Caco-2 (cell line): ENCODE measurements at places on chromosomes 12 and 14. TPM values are rescaled to one million over a fixed set of nuclear protein-coding genes. Genes with fewer than 3 reads are reported as not detected.

LDHB gene
- 1,752 and 1,948 TPM in 2 replicates for total RNA-seq

DNA sequence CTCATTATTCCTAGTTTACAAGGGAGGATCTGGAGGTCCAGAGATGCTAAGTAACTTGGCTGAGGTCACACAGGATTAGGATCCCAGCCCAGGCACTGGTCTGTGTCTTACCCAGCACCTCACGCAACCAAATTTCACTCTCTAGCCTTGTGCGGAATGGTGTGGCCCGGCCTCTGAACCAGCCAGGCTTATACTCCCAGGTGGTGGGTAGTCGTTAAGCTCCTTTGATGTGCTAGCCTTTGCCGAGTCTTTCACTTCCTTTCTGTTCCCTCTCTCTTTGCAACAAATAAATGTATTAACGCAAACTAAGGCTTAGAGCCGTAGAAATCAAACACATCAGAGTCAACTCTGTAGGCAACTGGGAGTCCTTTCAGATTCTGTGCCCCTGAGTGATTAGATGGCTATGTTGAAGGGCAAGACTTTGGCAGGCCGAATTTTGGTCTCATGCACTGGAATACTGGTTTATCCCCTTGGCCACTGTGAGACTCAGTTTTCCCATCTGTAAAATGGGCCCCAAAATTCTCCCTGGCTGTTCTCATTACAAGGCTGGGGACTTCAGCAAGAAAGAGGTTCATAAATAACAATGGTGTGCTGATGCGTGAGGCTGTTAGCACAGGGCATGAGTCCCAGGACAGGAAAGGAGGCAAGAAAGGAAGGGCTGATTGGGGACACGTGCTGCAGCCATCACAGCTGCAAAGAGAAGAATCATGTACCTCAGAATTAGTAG lies 126.3 kb downstream of the AACS start:
- no peaks in the 10 kb centered on the region for H3K4me1 ChIP-seq
- H3K4me3 ChIP-seq, result no peak overlapping the region
- DNase-seq, result no peak
- H3K36me3 ChIP-seq, result no peaks in the 10 kb centered on the region

FAM186B gene
- 1.4 and 2.2 TPM in 2 replicates for total RNA-seq

GRCh38 chr12:39467432-39467870 lies 24.5 kb upstream of the KIF21A start:
- H3K27ac ChIP-seq, result no peak overlapping the region
- H3K4me1 ChIP-seq, result no peaks in the 10 kb centered on the region
- no peaks in the 10 kb centered on the region for H3K36me3 ChIP-seq

VASH1 gene
- 0.16 and 0.18 TPM in 2 replicates for total RNA-seq

CD27 gene
- not detected in 2 replicates for total RNA-seq

POLE2 gene
- 29.7 and 31.4 TPM in 2 replicates for total RNA-seq

GRCh38 chr12:108784270-108784669 lies 53.0 kb upstream of the CORO1C start:
- H3K4me3 ChIP-seq, result no peak overlapping the region
- no peaks in the 10 kb centered on the region for H3K27me3 ChIP-seq
- no peak overlapping the region for H3K27ac ChIP-seq
- no peaks in the 10 kb centered on the region for H3K36me3 ChIP-seq

GRCh38 chr12:8970432-8970831 lies 18.9 kb upstream of the KLRG1 start:
- H3K27ac ChIP-seq, result peak overlapping the region; percentile 2
- DNase-seq, result peak; percentile 16
- peaks cover 14% of the 10 kb centered on the region for H3K4me1 ChIP-seq
- H3K27me3 ChIP-seq, result no peaks in the 10 kb centered on the region
- H3K4me3 ChIP-seq, result no peak overlapping the region
- no peaks in the 10 kb centered on the region for H3K36me3 ChIP-seq

DNA sequence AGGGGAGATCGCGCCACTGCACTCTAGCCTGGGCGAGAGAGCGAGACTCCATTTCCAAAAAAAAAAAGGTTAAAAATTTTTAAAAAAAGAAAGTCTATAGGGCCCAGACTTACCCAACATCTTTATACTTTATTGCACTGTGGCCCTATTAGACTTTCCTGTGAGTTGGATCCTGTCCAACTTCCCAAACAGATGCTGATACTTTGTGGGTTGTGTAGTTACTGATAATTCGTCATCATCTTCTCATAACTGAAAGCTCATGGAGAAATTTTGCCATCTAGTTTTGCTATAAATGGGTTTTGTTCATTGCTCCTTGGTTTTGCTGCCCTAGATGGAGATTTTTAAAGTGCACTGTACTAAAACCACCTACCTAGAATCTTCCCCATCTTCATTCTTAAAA lies 31.1 kb downstream of the APOBEC1 start:
- no peak overlapping the region for H3K27ac ChIP-seq
- H3K4me1 ChIP-seq, result peaks cover 12% of the 10 kb centered on the region

GALC gene
- 16.3 and 19.9 TPM in 2 replicates for total RNA-seq

- no peak for DNase-seq
- H3K36me3 ChIP-seq, result no peaks in the 10 kb centered on the region
- no peak overlapping the region for H3K27ac ChIP-seq
These were observed 67.2 kb upstream of the PLEKHG3 start for GRCh38 chr14:64636980-64637429.

GRCh38 chr14:36275741-36276140 lies 44.7 kb downstream of the MBIP start:
- H3K27me3 ChIP-seq, result no peaks in the 10 kb centered on the region
- H3K27ac ChIP-seq, result no peak overlapping the region
- no peak overlapping the region for H3K4me3 ChIP-seq
- no peaks in the 10 kb centered on the region for H3K36me3 ChIP-seq
- no peaks in the 10 kb centered on the region for H3K4me1 ChIP-seq

- H3K4me3 ChIP-seq, result no peak overlapping the region
- H3K27me3 ChIP-seq, result no peaks in the 10 kb centered on the region
- H3K27ac ChIP-seq, result no peak overlapping the region
- no peaks in the 10 kb centered on the region for H3K36me3 ChIP-seq
These were observed 393.0 kb downstream of the BMP4 start for GRCh38 chr14:53563628-53564027.

GRCh38 chr12:112175361-112176155 lies 50.2 kb downstream of the TRAFD1 start:
- no peak for DNase-seq
- H3K4me1 ChIP-seq, result no peaks in the 10 kb centered on the region
- H3K27ac ChIP-seq, result peak overlapping the region; percentile 49
- H3K36me3 ChIP-seq, result peaks cover 2% of the 10 kb centered on the region; the same call in 1 of the 2 replicates
- H3K27me3 ChIP-seq, result no peaks in the 10 kb centered on the region
- no peak overlapping the region for H3K4me3 ChIP-seq

- H3K27ac ChIP-seq, result no peak overlapping the region
- H3K36me3 ChIP-seq, result no peaks in the 10 kb centered on the region
- H3K27me3 ChIP-seq, result no peaks in the 10 kb centered on the region
These were observed 323.3 kb upstream of the E2F7 start for GRCh38 chr12:77388445-77389265.

DNA sequence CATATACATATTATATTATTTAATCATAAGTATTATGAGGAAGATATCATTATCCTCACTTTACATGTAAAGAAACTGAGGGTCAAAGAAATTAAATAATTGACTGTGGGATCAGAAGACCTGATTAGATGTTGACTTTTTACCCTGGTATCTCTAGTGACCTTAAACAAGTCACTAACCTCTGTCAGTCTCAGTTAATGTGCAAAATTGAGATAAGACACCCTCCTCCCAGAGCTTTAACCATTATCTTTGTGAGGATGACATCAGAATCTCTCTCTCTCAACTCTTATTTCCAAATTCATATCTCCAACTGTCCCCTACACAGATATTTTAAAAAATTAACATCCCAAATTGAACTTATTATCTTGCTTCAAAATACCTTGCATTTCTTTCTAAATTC lies 177.8 kb downstream of the KLHL28 start:
- no peaks in the 10 kb centered on the region for H3K27me3 ChIP-seq
- no peak for DNase-seq
- H3K4me1 ChIP-seq, result no peaks in the 10 kb centered on the region
- no peak overlapping the region for H3K27ac ChIP-seq

DNA sequence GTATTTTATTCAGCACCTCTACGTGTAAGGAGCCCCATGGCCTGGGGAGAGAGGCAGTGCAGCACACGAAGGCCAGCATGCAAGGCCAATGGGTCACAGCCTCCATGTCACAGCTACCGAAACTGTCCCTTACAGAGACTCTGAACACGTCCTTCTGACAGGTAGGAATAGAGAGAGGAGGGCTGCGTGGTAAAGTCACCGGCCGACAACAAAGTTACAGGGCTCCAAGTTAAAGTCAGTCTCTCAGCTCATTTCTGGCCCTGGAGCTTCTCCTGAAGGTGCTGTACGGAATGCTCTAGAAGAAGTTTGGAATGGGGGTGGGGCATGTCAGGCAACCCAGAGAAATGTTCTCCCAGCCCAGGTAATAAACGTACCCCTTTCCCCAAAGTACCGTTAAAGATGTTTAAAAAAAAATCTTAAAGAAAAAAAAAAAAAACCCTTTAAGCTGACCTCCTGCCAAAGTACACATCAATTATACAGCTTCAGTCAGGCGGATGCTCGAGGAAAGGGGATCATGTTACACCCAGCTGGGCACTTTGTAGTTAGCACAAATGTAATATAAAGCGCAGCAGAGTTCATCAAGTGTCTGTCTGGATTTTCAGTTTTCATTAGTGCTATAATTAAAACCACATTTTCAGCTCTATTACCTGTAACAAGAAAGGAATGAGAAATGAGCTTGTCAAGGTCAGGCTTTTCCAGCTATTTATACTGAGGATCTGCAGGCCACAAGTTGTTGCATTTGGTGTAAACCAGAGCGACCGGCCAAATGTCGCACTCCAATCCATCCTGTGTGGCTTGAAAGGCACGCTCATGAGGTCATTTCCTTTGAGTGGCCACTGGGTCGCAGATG lies 53.3 kb upstream of the CDKN3 start:
- no peaks in the 10 kb centered on the region for H3K4me1 ChIP-seq
- H3K27ac ChIP-seq, result no peak overlapping the region
- H3K27me3 ChIP-seq, result no peaks in the 10 kb centered on the region
- no peaks in the 10 kb centered on the region for H3K36me3 ChIP-seq
- no peak for DNase-seq

- H3K27me3 ChIP-seq, result no peaks in the 10 kb centered on the region
- H3K27ac ChIP-seq, result no peak overlapping the region
- no peak overlapping the region for H3K4me3 ChIP-seq
- H3K4me1 ChIP-seq, result no peaks in the 10 kb centered on the region
- H3K36me3 ChIP-seq, result no peaks in the 10 kb centered on the region
These were observed 90.8 kb downstream of the SLCO1B1 start for GRCh38 chr12:21221778-21222177.

- no peak overlapping the region for H3K4me3 ChIP-seq
- no peaks in the 10 kb centered on the region for H3K4me1 ChIP-seq
- H3K27ac ChIP-seq, result no peak overlapping the region
- peaks cover 6% of the 10 kb centered on the region for H3K27me3 ChIP-seq
- H3K36me3 ChIP-seq, result no peaks in the 10 kb centered on the region
These were observed 122.8 kb downstream of the AACS start for GRCh38 chr12:125187780-125188741.

DDX47 gene
- total RNA-seq, result 121 and 138 TPM in 2 replicates

CEP290 gene
- 14.0 and 16.2 TPM in 2 replicates for total RNA-seq

NEUROD4 gene
- not detected in 2 replicates for total RNA-seq

GPX2 gene
- 39.3 and 48.1 TPM in 2 replicates for total RNA-seq

DNA sequence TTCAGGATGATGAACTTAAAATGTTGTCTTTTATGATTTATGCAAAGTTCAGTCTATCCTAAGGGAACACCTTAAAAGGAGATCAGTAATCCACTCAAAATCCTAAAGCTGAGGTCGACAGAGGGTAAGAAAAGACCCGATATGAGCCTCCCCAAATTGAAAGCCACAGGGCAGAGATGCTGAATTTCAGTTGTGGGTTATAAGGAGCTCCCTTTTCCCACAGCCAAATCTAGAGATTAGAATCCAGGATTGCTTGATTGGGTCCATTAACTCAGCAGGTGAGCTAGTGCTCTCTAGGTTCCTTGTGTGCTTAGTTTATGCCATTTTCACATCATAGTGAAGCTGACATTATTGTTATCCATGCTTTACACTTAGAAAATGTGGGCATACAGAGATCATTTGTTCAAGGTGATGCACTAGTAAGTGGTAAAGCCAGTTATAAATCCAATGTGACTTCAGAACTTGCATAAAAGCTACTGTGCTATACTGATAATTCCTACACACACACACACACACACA lies 417.5 kb downstream of the TMEM117 start:
- H3K36me3 ChIP-seq, result no peaks in the 10 kb centered on the region
- H3K4me1 ChIP-seq, result no peaks in the 10 kb centered on the region
- H3K27me3 ChIP-seq, result no peaks in the 10 kb centered on the region
- no peak overlapping the region for H3K4me3 ChIP-seq

- H3K4me3 ChIP-seq, result no peak overlapping the region
- H3K27me3 ChIP-seq, result no peaks in the 10 kb centered on the region
- DNase-seq, result no peak
- no peak overlapping the region for H3K27ac ChIP-seq
- H3K4me1 ChIP-seq, result peaks cover 11% of the 10 kb centered on the region
These were observed 239.0 kb downstream of the FBXL14 start for GRCh38 chr12:1355396-1355795.

PTPN21 gene
- total RNA-seq, result 25.2 and 27.7 TPM in 2 replicates

CLEC1B gene
- total RNA-seq, result not detected in 2 replicates

DNA sequence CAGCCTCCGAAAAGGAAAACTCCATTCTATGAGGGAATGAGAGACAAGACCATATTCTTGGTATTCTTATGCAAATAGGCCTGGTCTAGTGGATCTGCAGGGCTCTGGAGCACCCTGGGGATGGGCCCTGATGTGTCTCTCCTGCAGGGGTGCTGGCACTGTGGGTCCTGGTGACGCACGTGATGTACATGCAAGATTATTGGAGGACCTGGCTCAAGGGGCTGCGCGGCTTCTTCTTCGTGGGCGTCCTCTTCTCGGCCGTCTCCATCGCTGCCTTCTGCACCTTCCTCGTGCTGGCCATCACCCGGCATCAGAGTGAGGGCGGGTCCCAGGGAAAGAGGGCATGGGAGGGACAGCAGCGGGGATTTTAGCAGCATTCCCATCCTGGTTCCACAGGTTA lies 5.8 kb downstream of the SLC48A1 start:
- H3K4me1 ChIP-seq, result peaks cover 9% of the 10 kb centered on the region; the same call in 1 of the 2 replicates
- H3K27ac ChIP-seq, result peak overlapping the region; percentile 34
- H3K36me3 ChIP-seq, result no peaks in the 10 kb centered on the region; the same call in 1 of the 2 replicates
- H3K4me3 ChIP-seq, result no peak overlapping the region
- H3K27me3 ChIP-seq, result no peaks in the 10 kb centered on the region
- DNase-seq, result no peak

DNA sequence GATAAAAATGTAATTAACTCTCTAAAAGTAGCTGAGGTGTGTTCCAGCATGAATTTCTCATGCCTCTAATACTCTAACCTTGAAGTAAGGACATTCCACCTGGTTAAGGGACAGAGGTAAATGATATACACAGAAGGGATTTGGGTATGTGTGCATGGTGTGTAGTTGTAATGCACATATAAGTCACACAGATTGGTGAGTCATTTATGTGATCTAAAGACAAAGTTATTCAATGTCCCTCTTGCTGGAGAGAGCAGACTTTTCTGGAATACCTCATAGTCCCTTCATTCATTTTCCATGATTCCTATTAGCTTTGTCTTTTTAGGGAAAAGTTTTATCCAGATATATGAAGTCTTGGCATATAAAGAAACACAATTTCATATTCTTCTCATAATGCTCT lies 234.9 kb downstream of the SNAPC1 start:
- H3K27me3 ChIP-seq, result no peaks in the 10 kb centered on the region
- no peak overlapping the region for H3K27ac ChIP-seq
- no peak for DNase-seq
- H3K36me3 ChIP-seq, result no peaks in the 10 kb centered on the region
- no peak overlapping the region for H3K4me3 ChIP-seq
